Cardiac muscle cell (in vitro differentiated cells and primary cell): ENCODE measurements at places on chromosomes 4 and X. TPM values are rescaled to one million over a fixed set of nuclear protein-coding genes. Genes with fewer than 3 reads are reported as not detected.

The ITIH6 gene
- total RNA-seq = 0.07 and 0.24 TPM in 2 replicates

The QRFPR gene
- total RNA-seq = 1.1 and 2.6 TPM in 2 replicates

DNA sequence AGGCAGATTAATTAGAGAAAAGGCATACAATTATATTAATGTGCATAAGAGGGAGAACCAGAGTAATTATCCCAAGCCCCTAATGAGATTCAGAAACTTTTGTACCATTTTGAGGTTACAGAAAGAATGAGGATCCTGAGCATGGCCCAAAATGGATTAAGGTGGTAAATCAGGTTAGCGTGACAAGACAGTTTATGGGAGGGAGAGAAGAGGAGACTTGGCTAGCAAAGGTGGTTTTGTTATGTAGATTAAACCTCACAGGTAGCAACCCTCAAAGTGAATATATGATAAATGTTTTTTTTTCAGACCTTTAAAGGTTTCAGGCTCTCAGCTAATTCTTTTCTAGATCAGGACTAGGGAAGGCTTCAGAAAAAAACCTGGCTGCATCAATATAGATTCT is 781.8 kb downstream of the FAM133A start:
- no peak for DNase-seq

DNA sequence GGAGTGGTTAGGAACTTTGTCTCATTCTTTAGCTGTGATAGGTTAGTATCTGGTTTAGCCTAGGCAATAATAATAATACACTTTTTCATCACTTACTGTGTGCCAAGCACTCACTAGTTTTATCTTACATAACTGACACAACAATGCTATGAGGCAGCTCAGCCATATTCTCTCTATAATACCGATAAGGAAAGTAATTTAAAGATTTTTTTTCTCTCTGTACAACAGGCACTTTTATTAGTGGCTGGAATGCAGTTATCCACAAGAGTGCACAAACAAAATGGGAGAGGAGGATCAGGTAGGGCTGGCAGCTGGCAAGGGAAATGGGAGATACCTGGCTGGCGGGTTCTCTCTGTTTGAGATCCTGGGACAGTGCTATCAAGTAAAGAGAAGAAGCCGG is 7.6 kb downstream of the RELL1 start:
- DNase-seq = no peak
